Fibroblast of skin of scalp (primary cell): ENCODE measurements at places on chromosomes 4 and X.

GRCh38 chrX:46637938-46638337 is 64.4 kb downstream of the CHST7 start:
- no peak for DNase-seq

- DNase-seq: no peak
Observed at GRCh38 chr4:5133201-5133600, 81.9 kb downstream of the STK32B start.

GRCh38 chr4:120842031-120842430 is 80.5 kb downstream of the PRDM5 start:
- peak; percentile 79 for DNase-seq

- DNase-seq: peak; percentile 66
Observed at GRCh38 chrX:50799531-50799961, 14.4 kb downstream of the SHROOM4 start.

- DNase-seq: no peak
Observed at GRCh38 chr4:39415678-39416283, 9.1 kb downstream of the KLB start.
